Urothelium cell line (cell line): ENCODE measurements at places on chromosomes 5 and 9.

DNA sequence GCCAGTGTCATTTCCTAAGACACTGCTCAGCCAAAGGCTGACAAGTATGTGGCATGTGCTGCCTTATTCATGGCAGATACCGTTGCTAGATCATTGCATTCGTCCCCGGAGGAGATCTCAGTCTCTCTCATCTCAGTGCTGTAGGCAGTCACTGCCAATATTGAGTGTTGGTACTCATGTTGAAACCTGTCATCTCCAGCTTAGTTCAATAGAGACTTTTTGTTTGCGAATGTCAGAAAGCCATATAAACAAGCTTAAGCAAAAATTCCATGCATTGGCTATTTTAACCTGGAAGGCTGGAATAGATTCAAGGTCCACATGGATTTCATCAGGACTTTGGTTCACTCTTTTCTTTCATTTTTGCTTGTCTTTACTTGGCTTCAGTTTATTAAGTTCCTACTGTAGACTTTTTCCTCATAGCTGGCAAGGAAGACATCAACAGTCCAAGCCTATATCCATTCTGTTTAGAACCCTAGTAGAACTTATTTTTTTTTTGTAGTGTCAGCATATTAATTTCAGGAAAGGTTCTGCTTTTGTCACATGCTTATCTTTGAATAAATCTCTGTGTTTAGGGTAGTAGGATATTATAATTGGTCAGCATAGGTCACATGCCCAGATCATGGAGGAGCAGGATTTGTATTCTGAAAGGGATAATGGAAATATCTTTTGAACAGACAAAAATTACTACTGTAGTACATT, 66.8 kb downstream of the FCHO2 start:
- DNase-seq = no peak

DNA sequence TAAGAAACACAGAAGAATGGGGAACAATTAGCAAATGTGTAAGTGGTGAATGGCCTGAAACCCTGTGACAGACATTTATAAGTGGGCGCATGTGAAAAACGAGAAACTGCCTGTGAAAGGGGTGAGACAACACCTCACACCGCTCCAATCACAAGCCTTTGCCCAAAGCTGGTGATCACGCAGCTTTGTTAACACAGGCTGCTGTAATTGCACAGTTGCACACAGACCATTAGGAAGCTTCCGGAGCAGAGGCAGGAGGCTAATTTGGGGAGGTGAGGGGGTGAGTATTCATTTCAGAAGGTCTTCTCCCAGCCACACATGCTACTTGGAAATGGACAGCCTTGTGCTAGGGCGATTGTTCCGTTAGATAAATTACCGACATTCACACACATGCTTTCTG, 294.0 kb downstream of the MED10 start:
- no peak for DNase-seq

DNA sequence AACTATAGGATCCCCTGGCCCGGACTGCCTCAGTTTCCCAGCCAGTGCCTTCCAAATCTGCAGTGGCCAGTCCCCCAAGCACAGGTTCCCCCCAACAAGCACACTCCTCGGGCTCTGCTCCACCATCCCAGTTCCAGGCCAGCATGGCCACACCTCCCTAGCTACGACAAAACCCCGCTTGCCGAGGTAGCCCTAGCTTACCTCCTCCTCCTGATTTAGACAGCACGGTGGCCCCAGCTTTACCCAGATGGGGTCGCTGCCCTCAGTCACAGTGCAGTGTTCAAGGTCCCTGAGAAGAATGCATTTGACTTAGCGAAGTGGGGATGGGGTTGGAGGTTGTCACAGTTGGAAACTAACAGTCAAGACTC, 40.8 kb upstream of the GARNL3 start:
- DNase-seq = no peak

GRCh38 chr5:82147860-82148573, 130.1 kb downstream of the RPS23 start:
- DNase-seq = no peak

- no peak for DNase-seq
These were observed 3.6 kb downstream of the ITK start for GRCh38 chr5:157184117-157184670.

GRCh38 chr5:1950708-1951103, 68.0 kb upstream of the IRX4 start:
- peak; percentile 41 for DNase-seq

DNA sequence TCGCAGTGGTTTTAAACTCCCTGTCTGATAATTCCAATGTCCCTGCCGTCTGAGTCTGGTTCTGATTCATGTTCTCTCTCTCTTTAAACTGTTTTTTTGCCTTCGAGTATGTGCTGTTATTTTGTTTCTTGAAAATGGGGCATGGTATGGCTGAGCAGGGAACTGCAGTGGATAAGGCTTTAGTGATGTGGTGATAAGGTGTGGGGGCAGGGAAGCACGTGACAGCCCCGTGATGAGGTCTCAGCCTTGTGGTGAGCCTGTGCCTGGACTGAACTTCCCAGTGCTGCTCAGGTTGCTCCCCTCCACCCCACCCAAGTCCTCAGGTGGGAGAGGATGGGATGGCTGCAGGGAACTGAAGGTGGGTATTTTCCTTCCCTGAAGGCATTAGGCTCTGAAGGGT, 5.5 kb upstream of the ZNF354B start:
- DNase-seq = no peak

DNA sequence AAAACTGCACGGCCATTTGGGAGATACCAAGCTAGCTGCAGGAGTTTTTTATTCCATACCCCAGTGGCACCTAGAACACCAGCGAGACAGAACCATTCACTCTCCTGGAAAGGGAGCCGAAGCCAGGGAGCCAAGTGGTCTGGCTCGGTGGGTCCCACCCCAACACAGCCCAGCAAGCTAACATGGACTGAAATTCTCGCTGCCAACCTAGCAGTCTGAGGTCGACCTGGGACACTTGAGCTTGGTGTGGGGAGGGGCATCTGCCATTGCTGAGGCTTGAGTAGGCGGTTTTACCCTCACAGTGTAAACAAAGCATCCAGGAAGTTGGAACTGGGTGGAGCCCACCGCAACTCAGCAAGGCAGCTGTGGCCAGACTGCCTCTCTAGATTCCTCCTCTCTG, 108.9 kb upstream of the CHD1 start:
- no peak for DNase-seq

- DNase-seq = no peak
These were observed 462.9 kb downstream of the BNC2 start for GRCh38 chr9:16407617-16408016.

DNA sequence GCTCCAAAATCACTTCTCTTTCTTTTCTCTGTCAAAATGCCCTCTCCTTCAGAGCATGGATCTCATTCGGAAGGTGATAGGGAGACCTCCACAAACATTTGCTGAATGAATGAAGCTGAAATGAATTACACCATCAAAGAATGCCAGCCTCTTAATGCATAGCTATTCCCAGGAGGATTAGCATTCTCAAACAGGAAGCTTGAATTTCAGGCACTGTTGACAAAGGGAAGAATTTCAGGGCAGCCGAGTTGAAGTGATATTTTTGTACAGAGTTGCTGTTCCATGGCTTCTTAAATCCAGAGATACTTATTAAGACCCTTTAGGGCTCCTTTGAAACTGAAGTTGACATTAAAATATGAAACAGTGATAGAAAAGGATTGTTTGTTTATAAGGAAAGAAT, 18.8 kb downstream of the HBEGF start:
- no peak for DNase-seq

DNA sequence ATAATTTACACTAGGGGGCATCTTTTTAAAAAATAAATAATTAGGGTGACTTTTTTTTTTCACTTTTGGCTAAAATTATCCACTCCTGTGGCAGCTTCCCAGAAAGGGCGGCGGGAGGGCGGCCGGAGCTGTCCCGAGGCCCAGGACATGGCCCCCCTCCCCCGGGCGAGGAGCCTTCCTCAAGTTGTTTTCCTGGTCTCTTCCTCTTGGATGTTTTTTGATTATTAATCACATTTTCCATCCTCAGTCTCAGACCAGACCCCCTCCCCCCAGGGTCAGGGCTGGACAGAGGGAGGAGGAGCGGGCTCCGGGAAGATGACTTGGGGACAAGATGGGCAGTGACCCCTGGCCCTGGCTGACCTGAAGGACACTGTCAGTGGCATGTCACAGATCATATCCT, 4.7 kb upstream of the CNTFR start:
- DNase-seq = no peak

DNA sequence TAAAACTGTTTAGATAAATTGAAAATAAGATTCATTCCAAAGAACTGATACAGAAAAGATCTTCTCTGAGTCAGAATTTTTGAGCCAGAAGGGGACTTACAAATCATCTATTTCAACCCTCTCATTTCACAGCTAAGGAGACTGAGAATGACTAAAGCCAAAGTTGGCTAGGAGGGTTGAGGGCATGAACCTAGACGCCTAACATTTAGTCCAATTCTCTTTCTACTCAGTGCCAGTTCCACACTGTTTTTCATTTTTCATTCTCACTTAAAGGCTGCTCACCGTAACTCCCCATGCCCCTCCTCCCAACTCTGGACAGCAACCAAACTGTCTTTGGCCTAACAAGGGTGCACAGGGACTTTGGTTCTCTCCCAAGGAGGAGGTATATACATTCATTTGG, 364.0 kb downstream of the NDUFS4 start:
- no peak for DNase-seq

DNA sequence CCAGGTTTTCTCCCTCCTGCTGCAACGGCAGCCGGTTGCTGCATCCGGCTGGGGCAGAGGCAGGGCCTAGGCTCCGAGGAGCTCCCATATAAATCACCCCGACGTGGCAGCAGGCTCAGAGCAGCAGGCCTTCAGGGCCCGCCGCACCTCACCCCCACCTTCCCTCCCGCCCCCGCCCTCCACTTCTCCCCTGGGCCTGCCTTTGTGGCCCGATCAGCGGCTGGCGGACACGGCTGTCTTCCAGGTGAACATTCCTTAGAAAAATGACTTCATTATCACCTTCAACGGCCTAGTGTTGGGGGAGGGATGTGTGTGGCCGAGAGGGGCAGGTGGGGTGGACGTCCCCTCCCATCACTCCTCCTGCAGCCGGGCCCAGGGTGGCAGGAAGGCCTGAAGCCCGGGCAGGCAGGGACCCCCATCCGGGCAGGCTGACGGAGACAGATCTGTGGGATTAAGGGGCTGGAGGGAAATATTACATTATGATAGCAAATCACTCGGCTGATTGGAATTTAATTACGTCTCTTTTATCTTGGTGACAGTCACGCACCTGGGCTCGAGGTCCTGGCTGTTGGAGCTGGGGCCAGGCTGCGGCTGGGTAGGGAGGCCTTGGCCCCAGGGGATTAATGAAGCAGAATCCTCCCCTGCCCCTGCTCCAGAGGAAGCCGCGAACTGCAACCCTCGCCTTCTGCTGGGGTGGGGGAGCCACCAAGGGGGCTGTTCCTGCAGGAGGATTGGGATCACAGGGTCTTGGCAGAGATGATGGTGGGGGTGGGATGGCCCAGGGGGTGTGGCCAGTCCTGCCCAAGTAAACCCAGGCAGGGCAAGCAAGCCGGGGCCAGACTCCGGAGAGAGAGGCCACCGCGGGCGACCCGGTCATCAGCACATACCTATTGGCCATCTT, 38.4 kb upstream of the RXRA start:
- peak; percentile 66 for DNase-seq

- no peak for DNase-seq
These were observed 2269.7 kb downstream of the MAT2B start for GRCh38 chr5:165775111-165775510.

GRCh38 chr5:171543148-171543815, 123.8 kb downstream of the FGF18 start:
- DNase-seq = no peak

DNA sequence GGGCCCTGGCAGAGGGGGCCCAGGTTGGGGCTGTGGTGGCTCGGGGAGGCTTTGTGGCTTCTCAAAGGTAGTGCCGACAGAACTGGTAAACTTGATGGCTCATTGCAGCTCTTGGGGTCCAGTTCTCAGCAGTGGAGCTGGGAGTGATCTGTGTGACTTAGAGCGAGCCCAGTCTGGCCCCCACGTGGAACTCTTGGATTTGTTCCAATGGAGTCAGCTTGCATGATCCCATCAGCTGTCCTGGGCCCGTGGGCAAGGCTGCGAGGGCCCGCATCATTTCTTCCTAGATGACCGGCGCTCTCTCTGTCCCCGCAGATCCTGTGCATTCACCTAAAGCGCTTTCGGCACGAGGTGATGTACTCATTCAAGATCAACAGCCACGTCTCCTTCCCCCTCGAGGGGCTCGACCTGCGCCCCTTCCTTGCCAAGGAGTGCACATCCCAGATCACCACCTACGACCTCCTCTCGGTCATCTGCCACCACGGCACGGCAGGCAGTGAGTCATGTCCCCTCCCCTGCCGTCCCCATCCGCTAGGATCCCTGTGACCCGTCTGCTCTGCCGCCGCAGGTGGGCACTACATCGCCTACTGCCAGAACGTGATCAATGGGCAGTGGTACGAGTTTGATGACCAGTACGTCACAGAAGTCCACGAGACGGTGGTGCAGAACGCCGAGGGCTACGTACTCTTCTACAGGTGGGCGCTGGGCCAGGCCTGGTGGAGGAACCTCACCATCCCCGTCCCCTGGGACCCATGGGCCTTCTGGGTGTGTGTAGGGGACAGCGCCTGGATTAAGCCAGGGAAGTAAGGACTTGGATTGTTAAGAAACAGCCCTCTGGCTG, 39.2 kb downstream of the USP20 start:
- DNase-seq = no peak

DNA sequence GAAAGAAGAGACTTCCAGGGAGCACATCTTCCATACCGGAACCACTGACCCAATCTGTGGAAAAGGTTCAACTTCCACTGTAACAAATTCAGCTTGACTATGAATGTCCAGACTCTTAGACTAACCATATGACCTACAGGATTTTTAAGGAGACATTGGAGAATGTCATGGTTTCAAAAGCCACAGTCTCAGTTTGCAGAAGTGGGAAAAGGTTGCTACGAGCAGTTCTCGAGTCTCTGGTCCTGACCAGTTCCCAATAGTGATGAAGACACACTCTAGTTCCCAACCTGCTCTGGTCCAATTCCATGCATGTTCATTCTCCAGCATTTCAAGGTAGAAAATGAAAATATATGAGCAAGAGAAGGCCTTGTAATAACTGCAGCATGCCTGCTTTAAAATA, 158.0 kb downstream of the MAPKAP1 start:
- no peak for DNase-seq

GRCh38 chr5:151483176-151483575, 35.8 kb downstream of the SLC36A1 start:
- no peak for DNase-seq

DNA sequence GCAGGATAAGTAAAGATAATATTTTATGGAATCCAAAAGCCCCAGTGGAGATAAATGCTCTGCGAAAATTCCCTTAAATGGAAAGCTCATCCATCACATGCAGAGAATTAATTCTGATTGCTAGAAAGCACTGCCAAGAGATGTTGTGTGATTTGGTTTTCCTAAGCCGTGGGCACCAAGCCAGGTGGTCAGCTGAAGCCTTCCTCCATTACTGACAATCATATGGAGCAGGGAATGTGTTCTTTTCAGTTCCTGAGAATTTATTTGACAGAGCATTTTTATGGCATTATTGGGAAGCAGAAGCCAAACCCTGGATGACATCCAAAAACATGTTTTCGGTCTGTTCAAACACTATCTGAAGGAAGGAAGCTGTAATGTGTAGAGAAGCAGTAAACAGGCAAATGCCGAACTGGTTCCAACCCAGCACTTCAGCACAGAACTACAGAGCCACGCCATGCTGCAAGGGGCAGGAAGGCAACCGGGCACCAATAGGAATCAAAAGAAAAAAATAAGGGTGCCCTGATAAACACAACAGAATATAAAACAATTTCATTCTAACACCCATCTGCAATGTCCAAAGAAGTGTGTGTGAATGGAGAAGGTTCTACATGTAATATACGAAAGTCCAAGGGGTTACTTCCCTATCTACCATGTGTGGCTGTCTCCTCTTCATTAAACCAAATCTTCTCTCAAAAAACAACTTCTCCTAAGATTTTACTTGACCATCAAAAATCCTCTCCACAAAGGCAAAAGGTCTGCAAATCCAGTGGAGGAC, 12.3 kb downstream of the ARSB start:
- DNase-seq = no peak
